Fibroblast of the aortic adventitia (primary cell): ENCODE measurements at places on chromosomes 12 and 14. TPM values are rescaled to one million over a fixed set of nuclear protein-coding genes. Genes with fewer than 3 reads are reported as not detected.

The FRS2 gene
- total RNA-seq = 30.4 and 67.0 TPM in 2 replicates

The FAM234B gene
- 3.3 and 5.6 TPM in 2 replicates for total RNA-seq

The BCL7A gene
- total RNA-seq = 3.2 and 12.2 TPM in 2 replicates

The ASCL1 gene
- not detected in 2 replicates for total RNA-seq

The PXN gene
- total RNA-seq = 66.1 and 68.3 TPM in 2 replicates

The KITLG gene
- 15.1 and 110 TPM in 2 replicates for total RNA-seq

The FIGNL2 gene
- total RNA-seq = 0.18 TPM in 1 of 2 replicates, not detected in the other

The NTF3 gene
- total RNA-seq = 1.3 TPM in 1 of 2 replicates, not detected in the other

The PAX9 gene
- 0.18 TPM in 1 of 2 replicates, not detected in the other for total RNA-seq

The AMHR2 gene
- not detected in 2 replicates for total RNA-seq

The SLC5A8 gene
- total RNA-seq = not detected in 2 replicates

The CACNA1C gene
- 6.0 and 16.6 TPM in 2 replicates for total RNA-seq

The CACNA2D4 gene
- 0.08 and 0.27 TPM in 2 replicates for total RNA-seq

The DPPA3 gene
- not detected in 2 replicates for total RNA-seq

The FGF23 gene
- total RNA-seq = not detected in 2 replicates

The RNF212B gene
- not detected in 2 replicates for total RNA-seq

The MYO1H gene
- not detected in 2 replicates for total RNA-seq

The MORN3 gene
- total RNA-seq = 0.63 and 3.8 TPM in 2 replicates

The LTB4R2 gene
- total RNA-seq = 3.5 and 18.6 TPM in 2 replicates

The NFYB gene
- 20.2 and 43.7 TPM in 2 replicates for total RNA-seq
